ENCODE measurements at places on chromosomes 12 and 14.

DNA sequence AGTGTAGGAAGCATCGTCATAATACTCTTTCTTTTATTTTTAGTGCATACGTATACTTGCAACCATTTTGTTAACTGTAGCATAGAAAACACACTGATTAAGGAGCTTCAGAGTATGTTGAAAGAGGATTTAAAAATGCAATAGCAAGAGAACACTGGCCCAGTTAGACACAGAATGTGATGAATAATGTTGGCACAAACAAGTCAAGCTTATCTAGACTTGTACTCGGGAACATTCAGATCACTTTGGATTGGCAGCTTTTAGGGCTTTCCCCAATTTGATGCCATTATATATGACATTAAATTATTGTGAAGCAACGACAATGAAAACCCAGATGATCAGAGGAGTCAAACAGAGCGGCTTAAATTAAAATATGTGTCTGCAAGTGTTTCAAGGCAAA, 468.1 kb downstream of the PRKD1 start:
- DNase-seq, result no peak

DNA sequence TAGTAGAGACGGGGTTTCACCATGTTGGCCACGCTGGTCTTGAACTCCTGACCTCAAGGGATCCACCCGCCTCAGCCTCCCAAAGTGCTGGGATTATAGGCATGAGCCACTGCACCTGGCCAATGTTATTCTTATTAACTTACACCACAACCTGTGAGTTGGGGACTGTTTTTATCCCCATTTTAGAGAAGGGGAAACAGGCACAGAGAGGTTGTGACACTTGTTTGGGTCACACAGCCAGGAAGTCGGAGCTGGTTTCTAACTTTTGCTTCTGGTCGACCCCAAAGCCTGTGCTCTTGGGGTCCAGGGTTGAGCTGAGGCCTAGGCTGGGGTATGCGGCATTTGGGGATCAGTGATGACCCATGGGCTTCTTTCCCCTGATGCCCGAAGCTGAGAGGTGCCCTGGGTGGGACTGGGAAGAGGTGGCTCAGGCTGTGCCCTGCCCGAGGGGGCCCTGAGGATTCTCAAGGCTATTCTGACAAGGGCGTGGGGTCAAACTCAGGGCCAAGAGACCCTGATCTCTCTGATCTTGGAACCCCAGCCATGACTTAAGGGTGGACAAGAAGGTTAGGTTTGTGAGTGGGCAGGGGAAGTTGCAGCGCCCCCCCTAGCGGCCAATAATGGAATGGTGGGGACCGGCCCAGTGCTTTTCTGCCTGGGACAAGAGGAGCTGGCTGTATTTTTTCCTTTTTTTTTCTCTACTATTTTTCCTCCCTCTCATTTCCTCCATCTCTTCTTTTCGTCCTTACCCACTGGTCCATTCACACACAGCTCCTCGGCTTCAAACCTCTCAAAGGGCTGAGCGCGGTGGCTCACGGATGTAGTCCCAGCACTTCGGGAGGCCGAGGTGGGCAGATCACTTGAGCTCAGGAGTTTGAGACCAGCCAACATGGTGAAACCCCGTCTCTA, 3.0 kb downstream of the SDSL start:
- DNase-seq, result peak; percentile 3

DNA sequence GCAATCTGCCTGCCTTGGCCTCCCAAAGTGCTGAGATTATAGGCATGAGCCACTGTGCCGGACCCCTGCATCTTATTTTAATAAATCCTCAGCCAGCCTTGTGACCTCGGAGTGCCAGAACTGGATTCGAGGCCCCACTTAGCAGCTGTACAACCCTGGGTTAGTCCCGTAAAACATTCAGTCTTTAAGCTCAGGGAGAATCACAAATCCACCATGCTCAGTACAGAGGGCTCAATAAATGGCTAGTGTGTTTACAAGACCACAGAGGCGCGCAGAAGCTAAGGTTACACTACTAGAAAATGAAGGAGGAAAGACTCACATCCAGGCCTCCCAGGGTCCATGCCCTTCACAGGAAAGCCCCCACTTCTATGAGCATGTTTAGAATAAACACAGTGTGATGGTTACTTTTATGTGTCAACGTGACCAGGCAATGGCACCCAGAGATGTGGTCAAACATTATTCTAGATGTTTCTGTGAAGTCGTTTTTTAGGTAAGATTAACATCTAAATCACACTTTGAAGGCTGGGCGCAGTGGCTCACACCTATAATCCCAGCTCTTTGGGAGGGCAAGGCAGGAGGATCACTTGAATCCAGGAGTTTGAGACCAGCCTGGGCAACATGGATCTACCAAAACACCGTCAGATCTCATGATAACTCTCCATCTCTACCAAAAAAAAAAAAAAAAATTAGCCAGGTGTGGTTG, 55.3 kb downstream of the CLMN start:
- DNase-seq, result no peak

GRCh38 chr12:69676257-69677012, 22.7 kb downstream of the BEST3 start:
- DNase-seq, result no peak
